ENCODE measurements at places on chromosomes 13 and 19.
A peak's percentile ranks its signal among the peaks of the same experiment; 100 is the strongest.

- DNase-seq, result peak; percentile 79
Measured at GRCh38 chr13:36395280-36395679, 37.0 kb upstream of the CCNA1 start.

DNA sequence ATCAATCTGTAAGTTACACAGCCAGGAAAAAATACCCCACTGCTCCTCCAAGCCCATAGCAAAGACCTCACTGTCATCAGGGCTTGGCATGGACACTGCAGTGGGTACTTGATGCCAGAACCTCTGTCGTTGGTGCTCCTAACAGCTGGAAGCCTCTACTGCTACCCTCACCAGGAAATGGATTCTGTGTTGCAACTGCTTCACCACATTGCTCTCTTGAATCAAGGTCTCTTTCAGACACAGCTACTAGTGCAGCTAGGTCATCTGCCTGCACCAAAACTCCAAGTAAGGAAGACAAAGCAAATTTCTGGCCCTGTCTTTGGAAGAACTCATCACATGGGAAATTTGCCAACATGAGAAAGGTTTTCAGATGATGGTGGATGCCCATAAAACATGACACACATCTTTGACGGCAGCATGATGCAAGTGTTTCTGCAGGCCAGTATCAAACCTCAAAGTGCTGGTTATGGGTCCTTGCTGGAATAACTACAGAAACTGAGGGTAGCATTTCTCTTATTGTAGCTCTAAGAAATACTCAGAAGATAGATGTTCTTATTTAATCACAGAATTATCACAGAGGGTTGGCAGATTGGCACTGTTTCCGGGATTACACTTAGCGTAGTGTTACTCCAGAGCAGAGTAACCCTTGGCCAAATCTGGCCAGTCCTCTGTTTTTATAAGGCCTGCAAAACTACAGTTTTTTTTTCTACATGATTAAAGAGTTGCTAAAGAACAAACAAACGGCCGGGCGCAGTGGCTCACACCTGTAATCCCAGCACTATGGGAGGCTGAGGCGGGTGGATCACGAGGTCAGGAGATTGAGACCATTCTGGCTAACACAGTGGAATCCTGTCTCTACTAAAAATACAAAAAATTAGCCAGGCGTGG, 12.9 kb upstream of the PCCA start:
- peak; percentile 43 for DNase-seq

GRCh38 chr19:14432791-14433553, at the start of gene PKN1:
PKN1 (plus strand) TSS chr19:14433306; CDS start chr19:14433522, 216 bp downstream.
- DNase-seq, result peak; percentile 75

DNA sequence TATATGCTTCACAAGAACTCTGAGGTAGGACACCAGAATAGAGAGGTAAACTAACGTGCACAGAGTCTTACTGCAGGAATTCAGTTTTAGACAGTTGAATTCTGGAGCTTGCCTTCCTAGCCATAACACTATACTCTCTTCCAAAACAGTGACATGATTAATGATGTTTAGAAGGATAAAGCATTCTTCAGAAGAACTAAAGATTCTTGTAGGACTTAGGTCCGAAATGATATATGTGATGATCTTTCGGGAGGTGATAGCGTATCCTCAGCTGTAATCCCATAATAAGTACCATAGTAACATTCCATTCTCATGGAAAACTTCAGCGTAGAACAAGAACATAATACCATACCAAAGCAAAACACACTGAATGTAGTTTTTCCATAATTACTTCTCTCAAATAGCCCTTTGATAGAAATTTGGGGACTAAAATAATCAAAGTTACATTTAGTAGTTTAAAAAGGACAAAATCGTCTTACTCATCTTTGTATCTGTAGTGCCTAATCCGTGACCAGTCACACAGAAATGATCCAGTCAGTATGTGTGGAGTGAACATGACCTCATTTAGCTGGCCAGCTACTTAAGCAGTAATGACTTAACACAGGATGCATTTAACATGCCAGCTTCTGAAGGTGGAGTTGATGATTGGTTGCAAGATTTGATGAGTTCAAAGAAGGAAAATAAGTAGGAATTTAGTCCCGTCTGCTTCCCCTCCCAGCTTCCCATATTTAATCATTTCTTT, 38.4 kb downstream of the PIBF1 start:
- peak; percentile 83 for DNase-seq

DNA sequence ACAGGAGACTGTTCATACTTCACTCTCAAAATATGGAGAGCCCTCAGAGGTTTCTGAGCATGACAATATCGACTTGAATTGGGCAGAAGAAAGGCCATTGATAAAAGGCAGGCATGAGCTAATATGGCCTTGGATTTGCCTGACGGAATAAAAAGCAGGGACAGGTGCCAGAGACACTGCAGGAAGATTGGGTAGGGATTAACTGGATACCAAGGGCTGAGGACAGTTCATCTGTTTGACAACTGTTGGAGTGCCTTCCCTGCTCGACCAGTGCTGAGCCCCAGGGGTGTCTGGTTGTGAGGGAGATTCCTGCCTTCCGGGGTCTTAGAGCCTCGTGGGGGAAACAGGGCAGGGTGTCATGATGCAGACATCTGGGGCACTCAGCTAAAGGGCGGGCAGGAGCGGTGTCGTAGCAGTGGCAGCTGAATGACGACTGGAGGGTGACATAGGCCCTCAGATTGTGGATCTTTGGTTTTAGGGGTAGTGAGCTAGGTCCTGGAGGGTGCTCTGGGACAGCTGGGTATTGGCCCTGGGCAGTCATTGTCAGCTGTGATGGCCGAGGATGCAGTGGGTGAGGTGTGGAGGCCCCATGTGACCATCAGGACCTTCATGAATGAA, 12.3 kb downstream of the GATAD2A start:
- no peak for DNase-seq

DNA sequence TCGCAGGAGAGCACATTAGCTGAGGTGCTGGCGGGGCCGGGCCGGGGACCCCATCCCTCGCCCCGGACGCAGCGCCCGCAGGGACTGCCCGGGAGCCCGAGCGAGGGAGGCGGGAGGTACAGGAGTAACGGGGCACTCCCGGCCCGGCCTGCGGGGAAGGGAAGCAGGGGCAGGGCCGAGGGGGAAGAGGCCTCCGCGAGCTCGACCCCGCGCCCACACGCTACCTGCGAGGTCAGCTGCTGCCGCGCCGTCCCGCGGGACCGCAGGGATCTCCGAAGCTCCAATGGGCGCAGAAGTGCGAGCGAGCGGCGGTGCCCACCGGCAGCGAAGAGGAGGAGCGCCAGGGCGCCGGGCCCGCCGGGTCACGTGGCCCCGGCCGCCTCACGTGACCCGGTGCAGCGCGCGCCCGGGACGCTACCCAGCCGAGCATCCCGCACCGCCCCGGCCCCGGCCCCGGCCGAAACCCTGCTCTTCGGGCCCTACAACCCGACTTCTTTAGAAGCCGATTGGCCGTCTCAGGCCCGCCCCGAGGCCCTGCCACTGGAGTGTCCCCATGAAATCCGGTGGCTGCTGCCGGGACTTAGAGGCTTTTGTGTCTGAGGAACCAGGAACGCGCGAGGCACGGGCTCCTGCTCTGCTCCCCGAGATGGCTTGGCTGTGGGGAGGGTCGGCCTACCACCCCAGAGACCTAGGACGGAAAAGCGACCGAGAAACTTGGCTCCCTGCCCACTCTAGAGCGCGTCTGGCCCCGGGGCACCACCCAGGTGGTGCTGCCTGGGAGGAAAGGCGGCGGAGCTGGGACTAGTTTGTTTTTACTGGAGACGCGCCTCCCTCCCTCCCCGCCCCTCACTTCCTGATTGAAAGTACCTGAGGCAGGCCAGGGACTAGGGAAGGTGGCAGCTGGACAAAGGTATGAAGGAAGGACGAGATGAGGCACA, at the start of gene RCBTB1:
TSS of gene RCBTB1 (minus strand) at position 339 of the 938 bp plus-strand sequence. CDS start 18,279 bp downstream, outside the sequence.
- DNase-seq, result peak; percentile 87

DNA sequence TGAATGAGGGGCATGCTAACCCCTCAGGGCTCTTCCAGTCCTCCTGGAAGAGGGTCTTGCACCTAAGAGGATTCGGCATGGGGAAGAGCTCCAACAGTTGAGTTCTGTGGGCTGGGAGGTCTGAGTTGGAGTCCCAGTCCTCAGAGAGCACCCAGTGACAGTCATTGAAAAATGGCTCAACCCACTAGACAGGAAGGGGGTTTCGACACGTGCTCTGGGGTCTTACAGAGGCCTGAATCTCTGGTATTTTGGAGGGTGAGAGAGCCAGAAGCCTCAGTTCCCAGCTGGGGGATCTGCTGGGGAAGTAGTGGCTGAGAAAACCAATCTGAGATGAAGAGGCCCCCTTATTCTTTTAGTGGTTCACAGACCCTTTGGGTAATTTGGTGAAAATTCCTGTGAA, 9.0 kb downstream of the PTH2 start:
- DNase-seq, result no peak

DNA sequence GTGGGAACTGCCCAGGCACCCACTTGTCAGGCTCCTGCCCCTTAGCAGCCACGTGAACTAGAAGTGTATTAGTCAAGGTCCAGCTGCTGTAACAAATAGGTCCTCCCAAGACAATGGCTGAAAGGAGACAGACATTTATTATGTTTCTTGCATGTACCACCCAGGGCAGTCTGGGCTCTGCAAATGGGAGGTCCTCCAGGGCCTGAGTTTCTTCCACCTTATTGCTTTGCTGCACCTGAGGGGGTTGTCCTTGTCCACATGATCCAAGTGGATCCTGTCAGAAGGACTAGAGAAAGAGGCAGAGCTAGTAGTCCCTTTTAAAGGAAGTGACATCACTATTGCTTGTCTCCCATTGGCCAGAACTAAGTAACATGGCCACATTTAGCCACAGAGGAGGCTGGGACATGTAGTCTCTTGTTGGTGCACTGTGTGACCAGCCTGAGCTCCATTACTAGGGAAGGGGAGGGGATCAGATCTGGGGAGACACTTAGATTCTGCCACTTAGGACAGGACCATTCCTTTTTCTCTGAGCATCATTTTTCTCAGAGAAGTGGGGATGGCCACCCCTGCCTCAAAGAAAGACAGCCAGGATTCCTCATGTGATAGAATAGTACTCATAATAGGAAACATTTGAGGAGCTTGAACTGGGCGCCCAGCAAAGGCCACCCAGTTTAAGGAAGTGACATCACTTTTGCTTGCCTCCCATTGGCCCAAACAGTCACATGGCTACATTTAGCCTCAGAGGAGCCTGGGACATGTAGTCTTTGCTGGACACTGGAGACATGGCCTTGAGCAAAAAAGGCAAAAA, 15.1 kb downstream of the CC2D1A start:
- DNase-seq, result peak; percentile 73

DNA sequence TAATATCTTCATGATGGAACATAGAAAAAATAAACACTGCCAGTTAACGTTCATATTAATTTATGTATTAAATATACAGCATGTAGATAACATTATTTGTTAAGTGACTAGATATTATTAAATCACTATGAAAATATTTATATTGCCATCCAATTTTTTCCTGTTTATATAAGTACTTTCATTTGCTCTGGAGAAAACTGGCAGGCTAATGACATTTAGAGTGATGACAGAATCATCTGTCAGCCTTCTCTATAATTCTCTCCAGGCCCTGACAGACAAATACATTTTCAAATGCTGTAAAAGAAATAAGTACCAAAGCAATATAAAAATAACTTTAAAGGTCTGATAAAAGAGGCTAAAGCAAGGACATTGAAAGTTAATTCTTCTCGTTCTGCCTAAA, 2556.7 kb upstream of the PCDH20 start:
- DNase-seq, result no peak

DNA sequence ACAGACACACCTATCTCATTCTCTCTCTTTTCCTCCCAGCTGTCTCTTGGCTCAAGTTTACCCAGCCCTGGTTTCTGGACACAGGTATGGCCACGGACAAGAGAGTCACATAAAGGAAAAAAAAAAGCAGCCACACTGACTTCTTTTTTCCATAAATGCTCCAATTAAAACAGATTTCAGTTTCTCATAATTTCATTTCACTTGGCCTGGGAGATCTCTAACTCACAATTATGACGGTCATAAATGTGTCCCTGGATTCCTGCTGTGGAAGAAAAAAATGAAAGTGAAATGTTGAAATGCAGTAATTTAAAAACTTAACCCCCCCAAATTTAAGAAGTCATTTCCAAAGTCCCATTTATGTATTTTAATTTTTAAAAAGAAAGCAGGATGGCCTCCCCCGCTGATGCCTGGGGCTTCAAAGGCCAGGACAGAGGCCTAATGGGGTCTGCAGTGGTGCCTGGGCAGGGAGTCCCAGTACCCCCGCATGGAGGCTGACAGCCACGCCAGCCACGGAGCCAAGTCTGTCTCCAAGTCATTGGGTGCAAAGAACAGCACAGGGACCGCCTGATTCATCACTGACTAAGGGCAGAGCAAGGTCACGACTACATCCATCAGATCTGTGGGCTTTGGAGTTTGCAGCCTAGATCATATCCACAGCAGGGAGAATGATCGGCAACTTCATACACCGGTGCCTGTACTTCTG, 79.7 kb downstream of the TSHZ3 start:
- peak; percentile 46 for DNase-seq

- peak; percentile 98 for DNase-seq
Measured at GRCh38 chr13:97339019-97339987, 94.7 kb upstream of the RAP2A start.

- DNase-seq, result no peak
Measured at GRCh38 chr13:32039056-32039455, 7.5 kb downstream of the FRY start.

GRCh38 chr19:58566989-58567388, 6.1 kb downstream of the MZF1 start:
- no peak for DNase-seq

DNA sequence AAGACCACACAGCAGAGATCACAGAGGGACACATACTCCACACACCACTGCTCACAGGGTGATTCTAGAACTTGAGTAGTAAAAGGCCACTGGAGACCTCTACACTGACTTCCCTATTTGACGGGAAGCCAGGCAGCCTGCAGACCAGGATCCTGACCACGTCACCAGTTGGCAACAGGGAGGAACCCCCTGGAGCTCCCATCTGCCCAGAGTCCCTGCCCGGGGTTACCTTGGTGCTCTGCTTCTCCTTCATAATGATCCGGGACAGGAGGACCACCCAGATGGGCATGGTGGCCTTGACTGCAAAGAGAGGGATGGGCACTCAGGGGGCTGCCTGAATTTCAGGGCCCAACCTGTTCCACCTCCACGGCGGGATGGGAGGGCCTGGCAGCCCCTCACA, 932 bp downstream of the SLC35E1 start:
- peak; percentile 66 for DNase-seq

DNA sequence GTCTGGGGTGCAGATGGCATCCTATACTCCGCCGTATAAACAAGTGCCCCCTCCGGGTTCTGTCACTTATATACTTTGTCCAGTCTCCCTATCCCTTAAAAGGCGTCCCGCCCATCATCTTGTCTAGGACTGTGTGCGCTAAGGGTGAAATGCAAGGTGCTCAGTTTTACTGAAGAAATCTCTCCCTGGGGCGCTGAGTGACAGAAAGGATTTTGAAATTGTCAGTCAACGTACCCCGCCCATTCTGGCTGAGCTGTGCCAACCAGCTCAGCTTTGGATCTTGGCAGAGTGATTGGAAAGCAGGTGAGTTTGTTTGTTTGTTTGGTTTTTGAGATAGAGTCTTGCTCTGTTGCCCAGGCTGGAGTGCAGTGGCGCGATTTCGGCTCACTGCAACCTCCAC, 4.1 kb upstream of the TMEM161A start:
- DNase-seq, result no peak

DNA sequence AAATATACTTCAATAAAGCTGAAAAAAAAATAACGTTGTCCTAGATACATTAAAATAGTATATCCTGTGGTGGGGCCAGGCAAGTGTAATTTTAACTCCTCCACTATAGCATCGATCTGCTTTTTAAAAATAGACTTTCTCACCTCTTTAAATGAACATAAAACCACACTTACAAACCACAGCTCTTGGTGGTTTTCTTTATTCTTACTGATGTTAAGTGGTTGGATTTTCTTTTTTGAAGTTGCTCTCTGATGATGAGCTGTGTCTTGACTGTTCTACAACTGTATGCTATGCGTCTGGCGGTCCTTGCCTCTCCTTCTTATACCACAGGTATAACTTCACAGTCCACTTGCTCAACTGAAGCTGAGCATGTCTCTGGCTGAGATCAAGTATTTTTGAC, 721.5 kb upstream of the KLHL1 start:
- no peak for DNase-seq

All from GM23248 (cell line).